ENCODE measurements at places on chromosomes 7 and 10. TPM values are rescaled to one million over a fixed set of nuclear protein-coding genes. Genes with fewer than 3 reads are reported as not detected.

ADARB2 gene
- 0.40 TPM for total RNA-seq

ENTPD1 gene
- total RNA-seq: 11.6 TPM

GRCh38 chr10:128286141-128286761, 160.0 kb upstream of the MKI67 start:
- H3K4me1 ChIP-seq: no peaks in the 10 kb centered on the region
- DNase-seq: no peak
- H3K27ac ChIP-seq: no peak overlapping the region
- H3K4me3 ChIP-seq: no peak overlapping the region

GRCh38 chr7:11410656-11411644, 421.0 kb downstream of the THSD7A start:
- no peak overlapping the region for H3K27ac ChIP-seq
- no peak for DNase-seq
- peaks cover 2% of the 10 kb centered on the region for H3K27me3 ChIP-seq
- H3K4me3 ChIP-seq: no peak overlapping the region
- no peaks in the 10 kb centered on the region for H3K4me1 ChIP-seq

DNA sequence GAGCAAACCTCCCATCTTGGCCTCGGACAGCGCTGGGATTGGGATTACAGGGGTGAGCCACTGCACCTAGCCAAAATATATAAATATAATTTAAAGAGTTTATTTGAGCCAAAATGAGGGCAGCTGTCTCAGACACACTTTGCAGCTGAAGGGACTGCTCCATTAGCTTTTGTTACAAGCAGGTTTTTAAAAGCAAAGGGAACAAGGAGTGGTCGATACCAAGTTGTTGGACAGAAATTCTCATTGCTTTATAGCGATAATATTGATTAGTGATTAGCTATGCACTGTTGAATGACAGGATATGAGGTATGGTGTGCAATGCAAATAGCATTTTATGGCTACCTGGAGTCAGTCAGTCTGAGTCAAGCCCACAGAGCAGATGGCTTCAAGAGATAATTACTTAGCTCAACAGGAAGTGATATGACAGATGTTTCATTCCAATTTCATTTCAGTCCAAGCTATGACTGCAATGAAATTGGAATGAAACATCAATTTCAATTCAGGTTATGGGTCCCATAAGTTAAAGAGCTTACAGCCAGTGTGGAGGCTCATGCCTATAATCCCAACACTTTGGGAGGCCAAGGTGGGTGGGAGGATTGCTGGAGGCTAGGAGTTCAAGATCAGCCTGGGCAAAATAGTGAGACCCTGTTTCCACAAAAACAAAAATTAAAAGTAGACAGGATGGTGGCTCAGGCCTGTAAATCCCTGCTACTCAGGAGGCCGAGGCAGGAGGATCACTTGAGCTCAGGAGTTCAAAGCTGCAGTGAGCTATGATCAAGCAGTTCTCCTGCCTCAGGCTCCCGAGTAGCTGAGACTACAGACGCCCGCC, 23.1 kb downstream of the TYW1 start:
- H3K4me3 ChIP-seq: no peak overlapping the region
- peak overlapping the region; percentile 54 for H3K27ac ChIP-seq
- no peak for DNase-seq

GRCh38 chr7:20785157-20786048, 1.3 kb downstream of the SP8 start:
- H3K4me1 ChIP-seq: peaks cover 15% of the 10 kb centered on the region
- peak; percentile 41 for DNase-seq
- H3K27me3 ChIP-seq: peaks cover 78% of the 10 kb centered on the region
- peak overlapping the region; percentile 28 for H3K27ac ChIP-seq

GRCh38 chr10:77850620-77851231, 75.8 kb downstream of the DLG5 start:
- peaks cover 2% of the 10 kb centered on the region for H3K4me1 ChIP-seq
- no peaks in the 10 kb centered on the region for H3K36me3 ChIP-seq
- H3K4me3 ChIP-seq: no peak overlapping the region
- H3K27me3 ChIP-seq: no peaks in the 10 kb centered on the region
- DNase-seq: no peak
- no peak overlapping the region for H3K27ac ChIP-seq

DEPP1 gene
- 0.23 TPM for total RNA-seq

TAS2R40 gene
- not detected for total RNA-seq

DNA sequence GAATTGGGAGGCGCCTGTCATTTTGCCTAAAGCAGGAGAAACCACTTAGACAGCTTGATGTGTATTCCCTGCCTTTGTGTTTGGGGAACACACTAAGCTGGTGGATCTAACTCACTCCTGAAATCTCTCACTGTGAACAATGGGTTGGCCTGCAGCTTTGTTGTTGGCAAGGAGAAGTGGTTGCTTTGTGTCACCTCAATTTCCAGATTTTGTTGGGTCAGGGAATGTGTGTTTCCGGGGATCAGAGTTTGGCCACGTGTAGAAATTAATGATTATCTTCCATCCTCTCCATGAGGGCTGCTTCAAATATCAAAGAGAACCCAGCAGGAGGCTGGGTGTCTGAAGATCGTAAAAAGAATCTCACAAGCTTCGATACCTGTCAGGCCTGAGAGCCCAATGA, 27.8 kb downstream of the A1CF start:
- H3K4me1 ChIP-seq: no peaks in the 10 kb centered on the region
- H3K4me3 ChIP-seq: no peak overlapping the region
- no peaks in the 10 kb centered on the region for H3K36me3 ChIP-seq

PNLIPRP3 gene
- total RNA-seq: not detected

- H3K36me3 ChIP-seq: no peaks in the 10 kb centered on the region
- H3K4me1 ChIP-seq: no peaks in the 10 kb centered on the region
- no peak for DNase-seq
- H3K27me3 ChIP-seq: peaks cover 4% of the 10 kb centered on the region
- no peak overlapping the region for H3K4me3 ChIP-seq
Measured at GRCh38 chr10:95532536-95532935, 28.6 kb downstream of the SORBS1 start.

DNA sequence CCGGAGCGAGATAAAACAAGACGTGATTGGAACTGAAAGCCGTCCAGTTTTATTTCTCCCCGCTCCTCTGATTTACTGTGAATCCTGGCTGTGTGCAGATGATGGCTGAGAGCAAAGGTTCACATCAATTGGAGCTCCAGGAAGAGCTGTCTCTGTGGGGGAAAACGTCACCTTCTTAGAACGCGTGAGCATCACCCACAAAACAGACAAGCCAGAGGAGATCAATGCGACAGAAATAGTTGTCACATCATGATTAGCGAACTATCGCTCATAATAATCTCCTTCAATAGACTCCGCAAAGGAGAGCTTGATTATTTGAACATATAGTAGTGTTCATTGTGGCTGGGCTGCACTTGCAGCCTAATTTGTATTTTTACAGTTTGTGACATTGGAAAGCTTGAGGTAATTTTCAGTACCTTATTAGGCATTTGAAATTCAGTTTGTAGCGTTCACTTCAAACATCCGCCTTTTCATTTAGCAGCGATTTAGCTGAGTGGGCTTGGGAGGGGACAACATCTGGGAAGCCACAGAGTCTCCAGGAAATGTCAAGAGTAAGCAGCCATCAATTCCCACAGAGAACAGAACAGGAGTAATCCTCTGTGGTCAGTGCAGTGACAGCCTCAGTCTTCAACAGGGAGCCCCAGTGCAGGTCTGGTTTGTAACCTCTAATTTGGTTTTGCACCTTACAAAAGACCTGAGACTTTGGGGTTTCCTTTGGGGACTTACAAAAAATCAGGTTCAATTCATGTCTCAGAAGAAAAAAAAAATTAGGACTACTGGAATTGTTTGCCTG, 276.8 kb upstream of the PFKP start:
- H3K27me3 ChIP-seq: peaks cover 2% of the 10 kb centered on the region
- H3K4me3 ChIP-seq: no peak overlapping the region
- H3K4me1 ChIP-seq: peaks cover 15% of the 10 kb centered on the region
- no peak overlapping the region for H3K27ac ChIP-seq
- no peak for DNase-seq
- peaks cover 1% of the 10 kb centered on the region for H3K36me3 ChIP-seq

CRTAC1 gene
- total RNA-seq: not detected

All from activated naive CD8-positive, alpha-beta T cell treated with anti-CD3 and anti-CD28 coated beads, Interleukin-2, amount 10 ng/mL, durations not matched to agents 7 days and 5 days (primary cell).